ENCODE measurements at places on chromosomes 7 and 10.

- DNase-seq = no peak
These were observed 64.3 kb upstream of the ANTXRL start for GRCh38 chr10:46222364-46222935.

GRCh38 chr7:27967639-27968038 lies 213.0 kb downstream of the JAZF1 start:
- DNase-seq = no peak

DNA sequence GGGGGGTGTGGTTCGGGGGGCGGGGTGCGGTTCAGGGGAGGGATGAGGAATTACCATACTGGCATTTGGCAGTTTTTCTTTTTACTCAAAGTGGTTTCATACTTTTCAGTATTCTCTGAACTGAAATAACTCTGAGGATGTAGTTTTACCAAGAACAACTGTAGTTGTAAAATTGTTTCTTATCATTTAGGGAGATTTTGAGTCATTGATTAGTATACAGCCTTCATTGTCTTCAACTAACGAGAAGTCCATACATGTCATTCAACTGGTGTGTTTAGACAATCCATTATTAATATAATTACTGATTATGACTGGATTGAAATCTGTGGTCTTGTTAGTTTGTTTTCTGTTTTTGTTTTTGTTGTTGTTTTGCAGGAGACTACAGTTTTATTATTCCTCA lies 40.8 kb downstream of the COPG2 start:
- no peak for DNase-seq

DNA sequence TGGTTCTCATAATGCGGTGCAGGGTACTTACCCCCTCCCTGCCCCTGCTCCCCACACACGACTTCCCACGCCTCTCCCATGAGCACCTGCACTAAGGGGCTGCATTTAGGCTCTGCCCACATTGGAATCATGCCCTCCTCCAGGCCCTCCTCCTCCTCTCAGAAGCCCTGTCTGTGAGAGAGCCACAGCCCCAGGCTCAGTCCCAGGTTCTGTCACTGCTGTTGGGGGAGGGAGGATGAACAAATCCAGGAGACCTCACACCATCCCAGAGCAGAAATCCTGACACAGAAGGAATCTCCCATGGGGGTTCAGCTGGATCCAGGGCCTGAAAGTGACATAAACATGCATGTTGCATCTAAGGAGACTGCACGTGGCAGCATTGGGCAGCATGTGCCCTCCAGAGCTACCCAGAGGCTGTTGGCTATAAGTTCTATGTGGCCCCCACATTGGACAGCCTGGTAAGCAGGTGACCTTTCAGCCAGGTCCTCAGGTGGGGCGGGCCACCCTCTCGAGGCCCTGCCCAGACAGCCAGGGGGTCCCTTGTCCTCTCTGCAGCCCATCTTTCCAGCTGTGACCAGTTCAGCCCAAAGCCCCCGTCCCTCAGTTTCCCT lies 1.6 kb upstream of the PILRA start:
- DNase-seq = no peak

Data from T follicular helper cell (primary cell).